ENCODE measurements at places on chromosomes 7 and 10. TPM values are rescaled to one million over a fixed set of nuclear protein-coding genes. Genes with fewer than 3 reads are reported as not detected.

Gene BHLHA15
- 0.93 TPM for total RNA-seq

DNA sequence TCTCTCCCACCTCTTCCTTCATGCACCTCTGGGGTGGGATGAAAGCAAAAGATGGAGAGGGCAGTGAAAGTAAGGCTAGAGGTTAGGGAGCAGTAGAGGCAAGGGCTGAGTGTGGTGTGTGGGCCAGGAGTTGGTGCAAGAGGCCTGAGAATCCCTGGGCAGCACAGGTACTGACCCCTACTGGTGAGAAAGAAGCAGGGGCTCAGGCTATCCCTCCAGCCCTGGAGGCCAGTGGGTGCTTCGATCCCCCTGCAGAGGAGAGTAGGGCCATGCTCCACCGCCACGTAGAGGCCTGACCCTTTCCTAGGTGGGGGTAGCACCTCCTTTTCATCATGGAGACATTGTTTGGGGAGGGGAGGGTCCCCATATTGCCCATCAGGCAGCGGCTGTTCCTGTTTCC, 9.8 kb downstream of the CDHR1 start:
- peak; percentile 77 for DNase-seq

- no peak for DNase-seq
These were observed 11.4 kb upstream of the HKDC1 start for GRCh38 chr10:69208761-69209160.

- no peak for DNase-seq
These were observed 19.1 kb downstream of the BET1 start for GRCh38 chr7:93985101-93985500.

Data from endodermal cell (in vitro differentiated cells).